Left ventricle myocardium inferior (tissue), 1 donor: ENCODE measurements at places on chromosomes 12 and 14. TPM values are rescaled to one million over a fixed set of nuclear protein-coding genes. Genes with fewer than 3 reads are reported as not detected.

The ORAI1 gene
- 11.4 TPM for total RNA-seq

The DDX54 gene
- 34.7 TPM for total RNA-seq

The KRT71 gene
- not detected for total RNA-seq

The KRT81 gene
- not detected for total RNA-seq

The PACS2 gene
- total RNA-seq = 64.0 TPM

The DNAAF2 gene
- total RNA-seq = 6.2 TPM

The SLC22A17 gene
- 9.7 TPM for total RNA-seq

The RERGL gene
- 0.69 TPM for total RNA-seq

The FAM186B gene
- 0.33 TPM for total RNA-seq

The RAB21 gene
- 170 TPM for total RNA-seq

The SLC5A8 gene
- not detected for total RNA-seq

The LAG3 gene
- not detected for total RNA-seq

The LIN7A gene
- 11.9 TPM for total RNA-seq

The TCP11L2 gene
- 126 TPM for total RNA-seq

The PRICKLE1 gene
- total RNA-seq = 20.9 TPM

The SERPINA4 gene
- total RNA-seq = not detected

The GPR132 gene
- total RNA-seq = 1.0 TPM

The IAPP gene
- total RNA-seq = not detected

The BCL2L2 gene
- total RNA-seq = 37.5 TPM

The TTC9 gene
- 1.9 TPM for total RNA-seq

The GLIPR1L2 gene
- 1.5 TPM for total RNA-seq

The ABCD2 gene
- 6.5 TPM for total RNA-seq

The SERPINA10 gene
- not detected for total RNA-seq

The ARHGAP9 gene
- 4.2 TPM for total RNA-seq

The SIX1 gene
- not detected for total RNA-seq

The FGF6 gene
- total RNA-seq = not detected
